ENCODE measurements at places on chromosomes 2 and 18.
A peak's percentile ranks its signal among the peaks of the same experiment; 100 is the strongest.

DNA sequence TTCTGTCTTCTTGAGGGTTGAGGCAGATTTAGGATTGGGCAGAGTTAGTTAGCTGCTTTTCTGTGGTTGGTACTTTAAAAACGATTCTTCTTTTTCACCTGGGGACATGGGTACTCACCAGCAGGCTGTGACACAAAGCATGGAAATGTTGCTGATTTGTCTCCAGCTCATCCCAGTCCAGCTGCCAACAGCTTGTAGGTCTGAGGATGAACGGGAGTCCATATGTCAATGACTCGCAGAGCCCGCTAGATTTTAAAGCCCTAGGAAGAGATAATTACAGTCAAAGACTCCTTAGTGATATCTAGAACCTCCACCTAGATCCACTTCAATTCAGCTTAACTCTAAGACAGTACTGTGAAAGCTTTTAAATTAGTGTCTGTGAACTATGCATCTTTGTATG lies 20.8 kb downstream of the DOK1 start:
- DNase-seq = no peak

DNA sequence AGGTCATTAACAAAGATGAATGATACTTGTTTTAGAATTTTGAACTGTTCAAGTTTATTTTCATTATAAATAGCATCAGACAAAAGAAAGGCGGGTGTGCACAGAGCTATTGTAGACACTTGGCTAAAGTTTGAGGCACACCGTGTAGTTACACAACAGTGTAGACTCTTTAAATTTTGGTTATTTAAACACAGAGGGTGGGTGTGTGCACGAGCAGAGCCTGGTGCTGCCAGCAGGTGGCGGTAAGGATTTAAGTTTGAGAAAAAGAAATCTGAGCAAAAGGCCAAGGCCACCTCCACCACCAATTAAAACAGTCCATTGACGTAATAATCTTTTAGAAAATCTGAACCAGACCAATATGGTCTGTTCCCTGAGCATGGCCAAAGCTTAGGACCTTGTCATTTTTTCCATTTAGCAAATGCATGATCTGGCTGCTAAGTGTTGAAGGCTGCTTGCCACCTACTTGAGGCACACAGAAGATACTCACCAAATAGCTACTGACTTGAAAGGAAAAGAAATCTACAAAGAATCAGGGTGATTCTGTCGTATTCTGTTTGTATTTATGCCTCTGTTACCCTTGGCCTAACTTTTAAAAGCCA lies 14.3 kb downstream of the COPS7B start:
- DNase-seq = peak; percentile 5

- DNase-seq = no peak
Measured at GRCh38 chr2:167715932-167716331, 531.5 kb downstream of the STK39 start.

DNA sequence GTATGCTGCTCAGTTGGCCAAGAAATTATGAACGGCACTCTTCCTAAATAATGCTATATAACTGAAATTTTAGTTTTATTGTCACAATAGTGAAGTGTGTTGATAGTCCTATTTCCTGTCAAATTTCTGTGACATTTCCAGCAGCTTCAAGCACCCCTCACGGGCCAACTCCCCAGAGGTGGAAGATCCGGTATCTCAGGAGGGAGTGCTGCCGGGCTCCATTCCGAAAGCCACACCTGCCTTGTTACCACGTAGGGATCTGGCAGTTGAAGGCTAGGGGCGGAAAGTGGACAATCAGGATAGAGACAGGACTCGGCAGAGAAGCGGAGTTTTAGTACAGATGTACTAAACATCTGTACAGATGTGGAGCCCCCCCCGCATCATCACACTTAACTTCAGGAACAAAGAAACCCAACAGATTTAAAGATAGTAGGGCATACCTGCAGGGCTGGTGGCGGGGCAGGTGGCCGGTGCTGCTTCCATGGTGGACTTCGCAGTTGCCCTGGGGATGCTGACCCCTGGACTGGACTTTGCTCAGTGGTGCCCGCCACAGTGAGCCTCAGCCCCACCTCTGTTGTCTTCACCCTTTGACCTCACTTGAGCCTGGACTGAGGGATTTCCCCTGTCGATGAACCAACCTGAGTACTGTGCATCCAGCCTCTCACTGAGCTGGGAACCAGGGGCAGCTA lies 22.3 kb downstream of the ASAP2 start:
- DNase-seq = no peak

DNA sequence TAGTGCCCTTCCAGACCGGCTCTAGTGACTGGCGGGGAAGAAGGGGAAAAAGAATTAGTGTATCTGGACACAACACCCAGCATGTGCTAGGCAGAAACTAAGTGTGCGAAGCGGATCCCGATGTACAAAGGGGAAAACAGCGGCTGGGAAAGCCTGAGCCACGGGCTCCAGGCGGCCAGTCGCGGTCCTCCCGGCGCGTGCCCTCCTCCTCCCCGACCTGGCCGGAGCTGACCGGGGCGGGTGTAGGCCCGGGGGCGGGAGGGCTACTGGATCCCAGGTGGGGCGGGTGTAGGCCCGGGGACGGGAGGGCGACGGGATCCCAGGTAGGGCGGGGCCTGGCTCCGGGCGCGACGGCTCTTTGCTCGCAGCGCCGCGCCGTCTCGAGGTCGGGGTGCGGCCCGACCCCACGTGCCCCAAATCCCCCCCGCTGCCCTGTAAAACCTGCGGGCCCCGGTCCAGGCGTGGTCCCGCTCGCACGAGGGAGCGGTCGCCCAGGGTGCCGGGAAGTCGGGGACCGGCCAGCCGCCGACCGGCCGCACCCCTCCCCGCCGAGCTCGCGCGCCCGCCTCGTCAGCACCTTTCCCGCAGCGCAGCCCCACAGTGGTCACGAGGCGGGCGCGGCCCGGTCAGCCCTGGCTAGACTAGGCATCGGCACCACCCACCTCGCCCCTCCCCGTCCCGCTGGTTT lies 48.8 kb downstream of the C2orf42 start:
- DNase-seq = no peak

GRCh38 chr2:191597186-191597751 lies 80.7 kb upstream of the NABP1 start:
- no peak for DNase-seq

- DNase-seq = no peak
Measured at GRCh38 chr2:238881353-238882081, 33.6 kb downstream of the TWIST2 start.

DNA sequence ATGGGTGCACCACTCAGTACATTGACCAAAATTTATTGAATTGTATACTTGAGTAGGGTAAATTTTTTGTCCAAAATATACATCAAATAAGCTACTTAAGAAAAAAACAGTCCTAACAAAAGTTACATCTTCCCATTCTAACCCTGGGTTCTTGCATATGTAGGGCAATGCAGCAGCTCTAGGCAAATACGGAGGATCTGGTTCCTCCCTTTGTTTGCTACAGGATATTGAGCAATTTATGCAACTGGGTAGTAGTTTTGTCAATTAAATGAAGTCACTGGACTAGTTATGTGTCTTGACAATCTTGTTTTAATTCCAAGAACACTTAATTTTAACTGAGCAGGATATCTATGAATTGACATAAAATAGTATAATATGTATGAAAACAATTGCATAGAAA lies 1507.2 kb upstream of the PIK3C3 start:
- DNase-seq = no peak

DNA sequence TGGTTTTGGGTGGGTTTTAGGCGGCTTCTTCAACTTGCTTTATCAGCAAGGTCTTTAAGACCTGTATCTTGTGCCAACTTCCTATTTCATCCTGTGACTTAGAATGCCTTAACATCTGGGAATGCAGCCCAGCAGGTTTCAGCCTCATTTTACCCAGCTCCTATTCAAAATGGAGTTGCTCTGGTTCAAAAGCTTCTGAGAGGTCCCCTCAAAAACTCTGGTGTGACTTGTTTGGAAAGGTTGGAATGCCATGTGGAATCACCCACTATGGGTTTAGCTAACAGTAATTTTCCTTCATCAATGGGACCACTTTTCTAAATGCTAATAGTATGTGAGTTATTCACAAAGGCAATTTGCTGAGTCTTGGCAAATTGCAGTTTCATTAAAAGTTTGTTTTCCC lies 509.4 kb upstream of the SMIM21 start:
- no peak for DNase-seq

DNA sequence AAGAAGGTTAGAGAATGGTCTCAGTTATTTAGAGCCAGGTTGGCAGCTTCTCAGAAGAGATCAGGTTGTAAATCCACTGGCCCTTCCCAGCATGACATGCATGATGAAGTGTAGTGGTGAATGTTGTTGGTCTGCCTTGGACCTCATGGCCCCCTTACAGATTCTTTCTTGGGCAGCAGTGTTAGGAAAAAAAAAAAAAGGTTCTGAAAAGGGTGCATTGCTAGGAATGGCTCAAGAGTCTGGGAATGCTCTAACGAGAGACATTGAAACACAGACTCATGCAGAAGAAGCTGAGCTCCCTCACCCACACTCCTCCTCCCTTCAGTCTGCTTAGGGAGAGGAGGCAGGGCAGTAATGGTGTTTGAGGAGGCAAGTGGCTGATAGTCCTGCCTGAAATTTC lies 105.5 kb downstream of the POLE4 start:
- no peak for DNase-seq

GRCh38 chr2:109700680-109701274 lies 86.6 kb downstream of the SOWAHC start:
- DNase-seq = no peak

DNA sequence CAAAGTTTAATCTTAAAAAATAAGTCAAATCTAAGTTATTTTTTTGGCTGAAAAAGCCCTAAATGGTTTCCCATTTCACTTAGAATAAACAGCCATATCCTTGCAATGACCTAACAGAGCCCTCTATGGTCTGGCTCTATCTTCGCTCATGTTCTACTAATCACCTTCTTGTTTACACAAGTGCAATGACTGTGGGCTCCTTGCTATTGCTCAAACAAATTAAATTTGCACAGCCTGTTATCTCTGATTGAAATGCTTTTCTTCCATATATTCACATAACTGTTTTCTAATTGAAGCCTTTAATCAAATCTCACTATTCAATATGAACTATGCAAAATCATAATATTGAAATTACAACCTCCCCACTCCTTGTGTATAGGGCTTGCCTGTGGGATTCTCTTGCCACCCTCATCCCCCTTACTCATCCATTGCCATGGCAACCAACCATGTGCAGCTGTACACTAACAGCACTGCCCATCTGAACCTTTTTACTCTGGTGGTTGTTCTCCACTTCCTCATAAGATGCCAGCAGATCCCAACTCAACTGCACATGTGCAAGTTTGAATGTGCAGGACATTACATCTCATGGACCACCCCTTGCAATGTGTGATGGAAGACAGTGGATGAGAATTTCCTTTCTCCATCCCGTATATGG lies 1083.2 kb downstream of the SOCS6 start:
- DNase-seq = no peak

DNA sequence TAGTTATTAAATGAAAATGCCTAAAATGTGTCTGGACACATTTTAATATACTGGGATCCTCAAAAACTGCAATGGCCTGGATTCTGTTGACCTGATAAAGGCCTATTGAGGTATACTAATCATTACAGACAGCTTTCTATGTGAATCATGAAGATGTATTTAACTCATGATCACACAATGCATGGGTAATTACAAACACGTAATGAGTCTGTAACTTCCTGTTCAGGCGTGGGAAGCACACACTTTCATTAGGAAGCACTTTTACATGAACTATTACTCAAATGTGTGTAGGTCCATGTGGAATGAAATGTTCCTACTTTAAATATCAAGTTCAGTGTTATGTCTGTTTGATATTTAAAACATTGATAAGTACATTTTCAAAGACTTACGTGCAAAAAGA lies 108.7 kb downstream of the NCKAP5 start:
- DNase-seq = no peak
